ENCODE measurements at places on chromosomes 2 and 18.

GRCh38 chr2:16203691-16204090 lies 263.3 kb downstream of the MYCN start:
- no peak for DNase-seq

DNA sequence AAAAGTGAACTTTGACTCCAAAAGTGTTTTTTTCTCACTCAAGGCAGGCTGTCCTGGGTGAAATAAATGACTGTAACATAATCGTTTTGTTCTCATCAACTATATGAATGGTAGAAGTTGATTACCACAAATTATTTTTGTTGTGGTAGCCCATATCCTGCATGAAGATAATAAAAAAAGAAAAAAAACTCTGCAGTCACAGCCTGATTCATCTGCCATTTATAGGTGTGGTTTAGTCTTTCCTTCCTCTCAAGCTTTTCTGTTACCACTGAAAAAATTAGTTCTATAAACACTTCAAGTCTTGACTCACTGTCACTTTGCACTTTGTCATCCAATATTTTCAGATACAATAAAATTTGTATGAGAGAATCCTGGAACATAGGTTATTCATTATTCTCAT lies 522.0 kb downstream of the PLCL1 start:
- DNase-seq = no peak

DNA sequence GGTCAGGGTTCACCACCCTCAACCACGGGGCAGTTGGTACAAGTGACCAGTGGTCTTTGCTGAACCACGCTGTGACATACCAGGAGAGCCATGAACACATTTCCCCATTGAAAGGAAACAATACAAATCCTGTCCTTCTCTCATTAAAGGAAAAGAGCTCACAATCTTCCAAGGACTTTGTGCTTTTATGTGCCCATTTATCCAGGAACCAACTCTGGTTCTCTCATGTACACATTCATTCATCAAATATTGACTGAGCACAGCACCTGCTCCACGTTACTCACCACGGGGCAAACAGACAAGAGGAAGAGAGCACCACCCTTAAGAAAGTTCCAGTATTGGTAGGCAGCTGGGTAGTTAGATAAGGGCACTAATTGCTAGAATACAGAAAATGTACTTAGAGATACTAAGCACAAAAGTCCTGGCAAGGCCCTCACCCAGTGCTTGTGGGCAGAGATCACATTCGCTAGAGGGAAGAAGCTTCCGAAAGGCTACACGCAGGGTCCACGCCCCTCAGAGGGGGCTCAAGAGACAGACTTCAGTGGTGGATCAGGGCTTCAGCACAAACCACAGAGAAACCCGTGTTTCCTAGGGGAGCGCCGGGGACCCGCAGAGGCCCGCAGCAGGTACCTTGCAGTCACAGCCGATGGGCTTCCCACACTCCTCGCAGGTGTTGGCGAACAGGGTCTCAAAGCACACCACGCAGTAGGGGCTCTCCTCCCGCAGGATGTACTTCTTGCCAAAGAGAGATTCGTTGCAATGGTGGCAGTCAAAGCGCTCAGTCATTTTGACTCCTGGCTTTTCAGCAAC lies 12.9 kb downstream of the FHL2 start:
- DNase-seq = no peak

GRCh38 chr2:211837206-211837605 lies 701.4 kb downstream of the ERBB4 start:
- no peak for DNase-seq

GRCh38 chr2:98460573-98461497 lies 16.2 kb downstream of the INPP4A start:
- DNase-seq = no peak

DNA sequence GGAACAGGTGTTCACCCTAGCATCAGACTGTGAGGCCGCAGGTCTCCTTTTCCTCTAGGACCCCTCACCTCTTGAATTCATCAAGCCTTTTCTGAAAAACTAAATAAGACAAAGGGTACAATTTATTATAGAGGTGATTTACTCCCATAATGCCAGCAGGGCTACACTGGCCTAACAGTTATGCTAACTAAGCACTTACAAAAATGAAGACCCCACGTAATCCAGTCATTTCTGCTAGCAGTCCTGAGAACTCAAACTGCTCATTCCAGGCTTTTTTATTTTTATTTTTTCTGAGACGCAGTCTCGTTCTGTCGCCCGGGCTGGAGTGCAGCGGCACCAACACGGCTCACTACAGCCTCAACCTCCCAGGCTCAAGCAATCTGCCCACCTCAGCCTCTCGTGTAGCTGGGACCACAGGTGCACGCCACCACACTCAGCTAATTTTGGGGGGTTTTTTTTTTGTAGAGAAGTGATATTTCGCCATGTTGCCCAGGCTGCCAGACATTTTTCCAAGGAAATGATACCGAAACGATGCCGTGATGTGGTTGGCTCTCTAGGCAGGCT lies 14.2 kb downstream of the CAPG start:
- no peak for DNase-seq

GRCh38 chr18:37383846-37384595 lies 181.6 kb downstream of the CELF4 start:
- DNase-seq = no peak

GRCh38 chr2:196468394-196468793 lies 171.1 kb upstream of the CCDC150 start:
- peak; percentile 13 for DNase-seq

DNA sequence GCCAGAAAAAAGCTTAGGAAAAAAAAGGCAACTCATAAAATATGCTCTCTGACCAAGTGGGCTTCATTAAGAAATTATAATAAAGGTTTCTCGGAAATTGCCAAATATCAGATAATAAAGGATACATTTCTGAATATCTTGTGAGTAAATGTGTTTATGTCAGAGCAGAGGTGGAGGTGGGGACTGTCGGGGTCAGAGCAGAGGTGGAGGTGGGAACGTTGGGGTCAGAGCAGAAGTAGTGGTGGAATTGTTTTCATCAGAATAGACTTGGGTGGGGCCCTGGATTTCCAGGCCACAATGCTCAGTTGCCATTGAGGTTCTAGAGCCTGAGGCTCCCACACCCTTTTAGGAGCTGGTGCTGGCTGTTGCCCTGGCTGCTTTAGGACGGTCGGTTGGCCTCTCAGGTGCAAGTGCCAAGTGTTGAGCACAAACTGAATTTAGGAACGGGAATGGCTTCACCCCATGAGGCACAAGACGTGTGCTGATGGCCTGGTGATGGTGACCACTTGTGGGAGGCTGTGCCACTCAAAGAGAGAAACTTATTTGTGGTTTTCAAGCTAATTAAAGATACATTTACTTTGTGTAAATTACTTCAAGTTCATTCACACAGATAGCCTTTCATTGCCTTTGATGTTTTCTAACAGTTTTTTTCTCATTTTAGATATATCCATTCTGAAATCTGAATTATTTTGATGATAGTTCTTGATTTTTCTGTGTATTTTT lies 131.5 kb downstream of the ATP9B start:
- DNase-seq = peak; percentile 8

GRCh38 chr2:216477283-216478035 lies 21.2 kb upstream of the RPL37A start:
- DNase-seq = no peak

DNA sequence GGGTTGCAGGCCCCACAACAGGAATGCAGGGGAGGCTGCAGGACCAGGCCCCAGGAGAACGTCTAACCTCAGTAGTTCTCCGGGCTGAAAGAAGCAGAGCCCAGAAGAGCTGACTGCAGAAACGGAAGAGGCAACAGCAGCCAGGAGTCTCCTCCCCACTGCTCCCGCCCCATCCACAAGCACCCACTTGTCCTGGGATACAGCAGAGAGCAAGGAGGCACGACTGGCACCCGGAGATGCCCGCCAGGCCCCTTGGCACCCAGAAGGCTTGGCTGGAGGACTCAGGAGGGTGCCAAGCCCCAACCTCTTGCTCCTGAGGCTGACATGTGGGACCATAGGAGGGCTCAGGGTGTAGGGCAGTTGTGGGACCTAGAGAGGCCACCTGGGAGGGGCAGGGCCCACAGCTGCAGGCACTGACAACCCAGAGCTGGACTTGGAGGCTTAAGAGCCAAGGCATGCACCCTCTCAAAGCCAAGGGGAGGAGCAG lies 29.0 kb upstream of the TNS1 start:
- no peak for DNase-seq

GRCh38 chr2:197310987-197311420 lies 424 bp upstream of the ANKRD44 start:
- no peak for DNase-seq

DNA sequence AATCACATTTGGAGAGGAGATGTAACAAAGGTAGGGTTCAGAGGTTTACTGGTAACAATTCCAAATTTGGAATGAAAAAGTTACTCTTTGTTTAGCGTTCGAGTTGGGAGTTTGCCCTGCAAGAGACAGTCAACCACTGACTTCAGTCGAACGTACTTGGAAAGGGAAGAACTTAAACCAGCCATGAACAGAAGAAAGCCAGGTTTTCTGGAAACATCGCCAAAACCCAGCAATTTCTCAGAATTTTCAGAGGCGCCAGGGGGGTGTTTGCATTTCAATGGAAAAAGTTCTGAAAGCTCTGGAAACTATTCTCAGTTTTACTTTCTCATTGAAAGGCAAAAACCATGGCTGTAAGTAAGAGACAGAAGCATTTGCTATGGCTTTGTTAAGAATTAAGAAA lies 28.5 kb upstream of the AQP4 start:
- DNase-seq = no peak

- no peak for DNase-seq
Measured at GRCh38 chr2:204971206-204971907, 426.1 kb downstream of the PARD3B start.

- DNase-seq = peak; percentile 12
Measured at GRCh38 chr2:80073134-80073561, 231.4 kb downstream of the LRRTM1 start.

GRCh38 chr2:136134126-136134525 lies 16.2 kb upstream of the CXCR4 start:
- no peak for DNase-seq

- no peak for DNase-seq
Measured at GRCh38 chr18:67476585-67476984, 39.9 kb downstream of the DSEL start.

DNA sequence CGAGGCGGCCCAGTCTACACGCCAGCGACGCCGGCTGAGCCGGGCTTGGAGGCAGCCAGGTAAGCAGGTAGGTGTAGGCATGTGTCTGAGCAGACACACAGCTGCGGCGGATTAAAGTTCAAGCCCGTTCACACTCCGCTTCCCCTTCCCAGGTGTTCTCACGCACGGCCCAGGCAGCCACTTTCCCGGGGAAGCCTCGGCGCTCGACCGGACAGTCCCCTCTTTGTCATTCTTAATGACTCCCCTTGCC lies 367 bp downstream of the TGFA start:
- no peak for DNase-seq

DNA sequence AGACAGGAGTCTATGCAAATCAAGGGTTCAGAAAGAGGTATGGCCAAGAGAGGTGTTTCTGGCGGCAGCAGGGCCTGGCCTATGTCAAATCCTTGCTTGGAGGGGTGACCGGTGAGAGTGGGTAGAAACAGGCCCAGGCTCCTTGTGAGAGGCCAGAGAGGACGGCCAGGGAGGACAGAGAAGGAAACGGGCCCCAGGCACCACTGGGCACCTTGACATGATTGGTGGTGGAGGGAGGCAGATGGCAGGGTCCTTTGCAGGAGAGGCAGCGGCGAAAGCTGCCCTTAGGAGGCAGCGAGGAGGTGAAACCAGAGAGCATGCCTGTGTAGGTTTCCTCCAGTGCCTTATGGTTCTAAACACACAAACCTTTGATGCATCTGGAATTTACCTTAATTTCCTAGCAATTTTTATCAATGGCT lies 6.2 kb downstream of the RAMP1 start:
- DNase-seq = no peak

GRCh38 chr2:99386011-99386410 lies 48.8 kb downstream of the EIF5B start:
- no peak for DNase-seq

- no peak for DNase-seq
Measured at GRCh38 chr2:120945832-120946499, 210.3 kb downstream of the GLI2 start.

DNA sequence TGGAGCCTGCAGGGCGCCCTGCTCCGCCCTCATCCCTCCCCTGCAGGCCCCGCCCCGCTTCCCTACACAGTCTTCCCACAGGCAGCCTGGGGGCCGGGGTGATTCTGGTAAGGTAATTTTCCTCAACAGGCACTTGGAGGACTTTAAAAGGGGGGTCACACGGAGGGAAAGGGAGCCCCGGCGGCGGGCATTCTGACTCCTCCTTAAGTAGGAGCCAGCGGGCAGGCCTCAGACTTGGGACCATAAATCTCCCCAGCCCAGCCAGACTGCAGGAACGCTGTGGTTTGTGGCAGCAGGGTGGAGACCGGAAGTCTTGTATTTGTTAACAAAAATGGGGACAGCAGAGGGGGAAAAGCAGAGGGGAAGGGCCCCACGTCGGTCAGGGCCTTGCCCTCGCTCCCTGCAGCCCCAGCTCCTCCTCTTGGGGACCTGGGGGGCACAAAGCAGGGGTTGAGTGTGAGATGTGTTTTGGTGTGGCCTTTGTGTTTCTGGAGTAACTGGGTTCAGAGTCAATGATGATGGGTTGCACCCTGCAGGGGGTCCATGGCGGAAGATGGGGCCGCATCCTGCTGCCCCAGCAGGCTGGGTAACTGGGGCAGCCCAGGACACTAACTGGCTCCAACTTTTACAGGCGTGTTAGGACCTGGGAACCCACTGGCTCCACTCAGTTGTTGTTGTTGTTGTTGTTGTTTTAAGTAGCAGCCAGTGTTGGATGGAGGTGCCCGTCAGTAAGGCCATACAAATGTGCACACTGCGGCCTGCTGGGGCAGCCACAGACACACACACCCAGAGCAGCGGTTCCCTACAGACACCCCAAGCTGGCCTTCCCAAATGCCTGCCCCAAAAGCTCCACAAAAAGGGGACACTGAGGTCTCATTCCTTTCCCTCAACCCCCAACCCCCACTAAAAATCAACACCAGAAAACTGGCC lies 27.7 kb downstream of the SMAD7 start:
- no peak for DNase-seq

DNA sequence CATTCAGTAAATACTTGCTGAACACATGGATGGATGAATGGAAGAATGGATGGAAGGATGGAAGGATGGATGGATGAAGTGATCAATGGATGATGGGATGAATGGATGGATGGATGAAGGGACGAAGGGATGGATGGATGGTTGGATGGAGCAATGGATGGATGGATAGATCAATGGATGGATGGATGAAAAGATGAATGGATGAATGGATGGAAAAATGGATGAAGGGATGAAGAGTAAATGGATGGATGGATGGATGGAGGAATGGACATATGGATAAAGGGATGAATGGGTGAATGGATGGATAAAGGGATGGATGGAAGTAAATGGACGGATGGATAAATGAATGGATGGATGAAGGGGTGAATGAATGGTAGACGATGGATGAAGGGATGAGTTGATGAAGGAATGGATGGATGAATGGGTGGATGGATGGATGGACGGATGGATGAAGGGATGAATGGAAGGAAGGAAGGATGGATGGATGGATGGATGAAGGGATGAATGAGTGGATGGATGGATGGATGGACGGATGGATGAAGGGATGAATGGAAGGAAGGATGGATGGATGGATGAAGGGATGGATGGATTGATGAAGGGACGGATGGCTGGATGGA lies 13.9 kb upstream of the ID2 start:
- no peak for DNase-seq

- DNase-seq = no peak
Measured at GRCh38 chr2:5569256-5569655, 122.9 kb upstream of the SOX11 start.

- DNase-seq = no peak
Measured at GRCh38 chr2:215602997-215603396, 167.1 kb upstream of the FN1 start.

- DNase-seq = no peak
Measured at GRCh38 chr2:44543773-44544725, 182.3 kb downstream of the CAMKMT start.

- DNase-seq = no peak
Measured at GRCh38 chr2:104577143-104577542, 276.8 kb upstream of the POU3F3 start.
